NCI-H187 (cell line): ENCODE measurements at places on chromosomes 12 and 14.

DNA sequence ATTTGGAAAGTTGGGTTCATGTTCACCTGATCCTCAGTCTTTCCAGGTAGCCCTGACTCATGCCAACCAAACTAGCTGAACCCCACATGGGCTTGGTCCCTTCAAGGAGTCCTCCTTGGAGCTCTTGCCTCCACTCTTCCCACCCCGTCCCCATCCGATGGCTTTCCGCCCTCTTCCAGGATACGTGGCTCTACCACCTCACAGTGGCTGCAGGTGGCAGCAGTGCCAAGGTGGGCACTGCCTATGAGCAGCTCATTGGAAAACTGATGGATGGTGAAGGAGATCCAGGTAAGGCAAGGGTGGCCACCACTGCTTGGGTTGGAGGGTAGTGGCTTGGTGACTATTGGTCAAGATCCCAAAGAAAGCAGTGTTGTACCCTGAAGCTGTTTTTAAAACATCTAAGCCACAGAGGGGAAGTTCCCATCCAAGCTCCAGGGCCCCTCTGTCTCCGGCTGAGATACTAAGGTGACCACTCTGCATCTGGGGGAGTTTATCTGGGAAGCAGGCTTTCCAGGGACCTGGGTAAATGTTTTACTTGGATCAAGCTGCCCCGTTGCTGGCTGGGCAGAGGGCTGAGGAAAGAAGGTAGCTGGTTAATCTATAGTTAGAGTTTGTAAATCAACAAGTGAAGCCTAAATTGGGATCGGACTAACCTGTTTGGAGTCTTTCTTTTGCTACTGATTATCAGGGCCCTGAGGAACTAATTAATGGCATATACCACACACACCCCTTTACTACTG is 23.7 kb downstream of the PIGH start:
- no peak for DNase-seq

GRCh38 chr14:61662437-61663311 is 32.6 kb upstream of the HIF1A start:
- no peak for DNase-seq

- DNase-seq, result no peak
Observed at GRCh38 chr12:119714614-119715267, 46.8 kb downstream of the PRKAB1 start.

GRCh38 chr12:43776498-43776897 is 17.7 kb downstream of the IRAK4 start:
- DNase-seq, result no peak
